ENCODE measurements at places on chromosomes 11 and 22.

DNA sequence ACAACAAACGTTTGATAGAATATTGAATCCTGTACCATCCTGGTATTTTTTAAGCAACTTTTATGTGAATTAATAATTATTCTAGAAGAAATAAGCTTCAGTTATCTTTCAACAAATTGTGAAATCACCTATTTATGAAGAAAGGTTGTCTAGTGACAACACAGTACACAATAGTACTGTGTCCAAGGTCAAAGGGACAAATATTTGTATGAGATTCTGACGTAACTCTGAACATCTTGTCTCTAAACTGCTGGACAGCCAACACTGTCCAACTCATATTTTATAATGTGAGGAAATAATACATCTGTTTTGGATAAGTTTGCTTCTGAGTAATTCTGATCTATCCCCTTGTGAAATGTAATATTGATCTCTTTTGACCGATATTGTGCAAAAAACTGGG is 18.9 kb downstream of the CASP5 start:
- DNase-seq, result no peak

DNA sequence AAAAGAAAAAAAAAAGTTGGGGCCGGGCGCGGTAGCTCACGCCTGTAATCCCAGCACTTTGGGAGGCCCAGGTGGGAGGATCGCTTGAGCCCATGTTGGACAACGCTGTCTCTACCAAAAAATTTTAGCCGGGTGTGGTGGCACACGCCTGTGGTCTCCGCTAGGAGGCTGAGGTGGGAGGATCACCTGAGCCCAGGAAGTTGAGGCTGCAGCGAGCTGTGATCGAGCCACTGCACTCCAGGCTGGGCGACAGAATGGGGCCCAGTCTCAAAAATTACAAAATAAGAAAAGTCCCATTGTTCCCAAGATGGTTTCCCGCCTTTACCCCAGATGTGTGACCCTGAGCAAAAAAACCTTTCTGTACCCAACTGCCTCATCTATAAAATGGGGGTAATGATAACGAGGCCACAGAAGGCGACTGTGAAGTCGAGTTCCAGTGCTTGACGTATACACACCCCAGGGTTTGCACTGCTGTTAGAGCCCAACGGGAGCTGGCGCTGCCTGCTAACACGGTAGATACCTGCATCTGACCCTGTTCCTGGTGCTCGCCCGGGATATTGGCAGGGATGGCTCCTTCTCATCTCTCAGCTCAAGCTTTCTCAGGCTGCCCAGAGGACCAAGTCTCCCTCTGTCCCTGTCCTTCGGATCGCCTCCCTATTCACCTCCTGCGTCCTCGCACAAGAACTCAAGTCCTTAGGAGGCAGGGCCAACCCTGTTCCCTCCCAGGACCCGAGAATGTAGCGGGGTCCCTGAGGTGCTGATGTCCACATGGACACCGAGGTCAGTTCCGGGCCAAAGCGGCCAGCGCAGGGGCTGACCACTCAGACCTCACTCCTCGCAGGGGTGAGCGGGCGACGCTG is 1.1 kb upstream of the RPLP2 start:
- peak; percentile 71 for DNase-seq

- DNase-seq, result no peak
Measured at GRCh38 chr11:71499546-71499945, 27.5 kb upstream of the KRTAP5-7 start.

DNA sequence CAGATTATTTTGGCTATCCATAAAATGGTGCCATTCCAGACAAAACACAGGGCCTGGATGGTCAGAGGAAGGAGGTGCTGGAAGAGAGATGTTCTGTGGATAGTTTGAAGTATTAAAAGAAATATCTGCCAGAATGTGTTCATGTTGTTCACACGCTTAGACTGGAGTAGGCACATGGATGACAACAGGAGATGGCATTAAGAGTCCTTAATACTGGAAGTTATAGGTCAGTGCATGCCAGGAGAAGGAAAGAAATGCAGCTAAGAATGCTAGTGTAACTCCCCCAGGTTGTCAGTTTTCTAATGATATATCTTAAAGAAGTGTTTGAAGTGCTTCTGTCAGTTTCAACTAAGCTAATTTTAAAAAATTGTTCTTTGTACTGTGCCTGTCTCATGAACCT is 20.2 kb downstream of the KREMEN1 start:
- DNase-seq, result no peak

DNA sequence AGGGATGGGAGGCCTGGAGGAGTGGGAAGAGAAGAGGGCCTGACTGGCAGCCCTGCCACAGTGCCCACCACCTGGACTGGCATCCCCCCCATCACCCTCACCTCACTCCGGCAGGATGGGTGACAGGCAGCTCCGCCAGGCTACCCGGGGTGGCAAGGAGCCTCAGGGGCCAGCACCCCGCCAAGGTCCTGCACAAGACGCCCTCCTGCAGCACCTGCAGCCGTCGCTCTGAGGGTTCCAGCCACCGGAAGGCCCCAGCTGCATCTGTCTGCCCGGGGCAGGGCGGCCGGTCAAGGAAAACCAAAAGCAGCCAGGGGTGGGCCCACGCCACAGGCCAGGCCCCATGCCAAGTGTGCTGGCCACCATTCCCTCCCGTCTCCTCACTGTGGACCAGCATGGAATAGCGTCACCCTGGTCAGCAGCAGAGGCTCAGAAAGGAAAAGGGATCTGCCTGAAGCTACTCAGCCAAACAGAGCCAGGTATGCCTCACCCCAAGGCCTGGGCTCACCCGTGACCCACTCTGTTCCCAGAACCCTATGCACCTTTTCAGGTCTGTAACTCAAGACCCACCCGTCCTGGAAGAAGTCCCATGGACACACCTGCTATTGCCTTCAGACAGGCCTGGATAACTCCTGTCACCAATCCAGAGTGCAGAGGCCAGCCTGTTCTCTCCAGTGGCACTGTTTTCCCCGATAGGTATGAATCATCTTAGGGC is 7.0 kb downstream of the RHBDD3 start:
- DNase-seq, result no peak

- no peak for DNase-seq
Measured at GRCh38 chr22:40813912-40814315, 5.2 kb downstream of the SLC25A17 start.

DNA sequence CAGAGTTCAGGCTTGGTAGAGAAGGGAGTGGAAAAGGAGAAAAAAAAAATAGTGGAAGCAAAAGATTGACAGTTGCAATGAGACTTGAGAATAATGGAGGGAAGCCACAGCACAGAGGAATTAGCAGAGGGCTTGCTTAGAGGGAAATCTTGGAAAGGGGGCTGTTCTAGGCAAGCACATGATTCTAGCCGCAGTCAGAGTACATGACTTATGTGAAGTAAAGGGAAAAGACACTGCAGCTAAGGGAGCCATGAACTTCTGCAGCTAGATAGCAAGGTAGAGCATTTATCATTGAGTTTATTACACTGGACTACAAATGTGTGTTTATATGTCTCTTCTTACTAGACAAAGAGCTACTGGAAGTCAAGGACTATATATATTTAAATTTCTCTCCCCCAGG is 144.0 kb upstream of the OPCML start:
- DNase-seq, result no peak

DNA sequence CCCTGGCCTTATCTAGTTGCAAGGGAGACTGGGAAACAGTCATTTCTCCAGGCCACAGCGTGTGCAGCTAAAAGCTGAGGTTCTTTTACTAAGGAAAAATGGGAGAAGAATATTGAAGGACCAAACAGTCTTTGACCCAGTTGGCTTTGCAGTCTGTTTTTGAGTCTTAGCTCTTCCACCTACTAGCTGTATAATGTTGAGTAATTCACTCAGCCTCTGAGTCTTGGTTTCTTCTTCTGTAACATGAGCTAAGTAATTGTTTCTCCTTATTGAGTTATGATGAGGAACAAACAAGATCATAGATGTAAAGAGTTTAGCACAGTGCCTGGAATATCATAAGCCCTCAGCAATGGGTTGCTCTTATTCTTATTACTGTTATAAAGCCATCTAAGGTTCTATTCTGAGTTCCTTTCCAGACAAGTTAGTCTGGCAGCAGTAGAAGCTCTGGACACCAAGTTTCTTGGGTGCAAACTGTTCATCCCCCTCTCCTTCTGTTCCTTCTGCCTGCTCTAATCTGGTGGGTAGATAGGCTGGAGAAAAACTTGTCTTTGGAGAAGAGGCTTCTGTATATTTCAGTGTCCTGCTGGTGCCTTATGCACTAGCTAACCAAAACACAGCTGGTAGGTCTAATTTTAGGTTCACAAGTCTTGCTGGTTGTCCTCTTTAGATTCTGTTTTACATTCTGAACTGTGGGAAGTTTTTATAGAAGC is 13.5 kb downstream of the TRIM44 start:
- peak; percentile 40 for DNase-seq

DNA sequence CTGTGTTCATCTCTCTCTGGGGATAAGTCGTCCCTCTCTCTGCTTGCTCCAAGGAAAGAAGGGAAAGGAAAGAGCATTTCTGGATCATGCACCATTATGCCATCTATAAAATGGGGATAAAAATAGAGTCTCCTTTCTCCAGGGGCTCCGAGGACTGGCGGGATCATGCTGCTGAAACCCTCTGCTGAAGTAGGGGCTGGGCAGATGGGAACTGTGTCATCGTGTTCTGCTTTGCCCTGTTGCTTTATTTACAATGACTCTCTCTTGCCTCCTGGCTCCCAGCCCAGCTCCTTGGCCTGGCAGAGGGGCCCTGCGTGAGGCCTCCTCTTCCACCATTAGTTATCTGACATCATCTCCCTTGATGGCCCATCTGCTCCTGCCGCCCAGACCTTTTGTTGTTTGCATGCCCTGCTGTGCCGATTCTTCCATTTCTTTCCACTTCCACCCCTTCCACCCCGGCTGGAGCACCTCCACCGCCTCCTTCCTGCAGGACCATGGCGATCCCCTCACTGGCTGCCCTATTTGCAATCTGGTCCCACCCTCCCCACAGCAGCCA is 200.9 kb downstream of the MYO18B start:
- no peak for DNase-seq

- no peak for DNase-seq
Measured at GRCh38 chr22:23544852-23545251, 35.2 kb downstream of the IGLL1 start.
